ENCODE measurements at places on chromosomes 12 and 14. TPM values are rescaled to one million over a fixed set of nuclear protein-coding genes. Genes with fewer than 3 reads are reported as not detected.

DNA sequence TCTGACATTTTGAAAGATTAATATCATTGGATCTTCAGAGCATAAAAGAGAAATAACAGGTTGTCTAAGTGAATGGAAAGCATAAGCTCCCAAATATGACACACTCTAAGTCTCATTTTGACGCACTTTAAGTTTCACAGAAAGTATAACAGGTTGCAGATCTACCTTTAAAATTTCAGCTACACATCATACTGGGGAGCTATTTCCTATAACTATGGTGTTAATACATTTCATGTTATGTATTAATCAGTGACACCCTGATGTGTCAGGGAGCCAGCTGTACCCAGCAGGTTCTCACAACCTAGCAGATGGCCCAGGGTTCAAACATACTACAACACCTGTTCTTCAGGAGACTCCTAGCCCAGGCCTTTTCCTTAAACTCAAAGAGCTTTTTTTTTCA is 31.1 kb upstream of the TMX1 start:
- no peak overlapping the region for H3K4me3 ChIP-seq
- H3K4me1 ChIP-seq, result no peaks in the 10 kb centered on the region
- no peaks in the 10 kb centered on the region for H3K27me3 ChIP-seq

RHEBL1 gene
- 10.2 TPM for total RNA-seq

DNA sequence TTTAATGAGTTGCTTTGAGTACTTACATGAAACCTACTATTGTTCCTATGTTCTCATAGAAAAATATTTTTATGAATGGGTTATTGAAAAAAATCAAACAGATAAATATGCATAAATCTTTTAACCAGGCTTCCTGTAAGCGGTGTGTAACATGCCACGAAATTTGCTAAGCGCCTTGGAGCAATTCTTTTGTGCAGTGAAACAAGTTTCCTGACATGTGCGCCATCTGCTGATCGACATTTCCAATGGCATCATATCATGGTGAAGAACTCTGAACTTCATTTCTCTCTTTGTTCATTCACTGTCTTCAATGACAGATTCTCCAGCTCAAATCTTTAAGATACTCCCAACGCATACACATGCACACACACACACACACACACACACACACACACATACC is 145.6 kb upstream of the NAV3 start:
- no peaks in the 10 kb centered on the region for H3K27me3 ChIP-seq
- no peaks in the 10 kb centered on the region for H3K36me3 ChIP-seq
- H3K4me3 ChIP-seq, result no peak overlapping the region
- H3K4me1 ChIP-seq, result no peaks in the 10 kb centered on the region
- no peak for DNase-seq

ZDHHC22 gene
- total RNA-seq, result not detected

SGPP1 gene
- total RNA-seq, result 13.9 TPM

PLEKHD1 gene
- not detected for total RNA-seq

LHX5 gene
- total RNA-seq, result not detected

- H3K27ac ChIP-seq, result no peak overlapping the region
- no peak overlapping the region for H3K4me3 ChIP-seq
- H3K4me1 ChIP-seq, result no peaks in the 10 kb centered on the region
- DNase-seq, result no peak
- H3K27me3 ChIP-seq, result no peaks in the 10 kb centered on the region
Observed at GRCh38 chr12:81212996-81213696, 135.3 kb downstream of the ACSS3 start.

DNA sequence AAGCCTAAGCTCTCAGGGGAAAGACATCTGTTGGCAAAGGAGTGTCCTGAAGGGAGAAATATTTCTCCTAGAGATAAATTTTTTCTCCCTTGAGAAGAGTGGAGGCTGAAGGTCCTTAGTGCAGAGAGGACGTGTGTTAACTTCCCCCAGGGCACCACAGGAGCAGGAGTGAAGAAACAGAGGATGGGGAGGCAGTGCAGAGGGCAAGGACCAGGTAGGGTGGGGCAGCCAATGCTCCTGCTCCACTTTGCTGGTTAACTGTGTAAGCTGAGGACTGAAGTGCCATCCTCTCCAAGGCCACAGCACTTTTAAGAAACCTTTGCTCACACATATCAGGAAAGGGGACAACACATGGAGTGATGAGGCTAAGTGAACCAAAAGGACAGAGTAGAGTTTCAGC is 4.0 kb downstream of the L3HYPDH start:
- no peak overlapping the region for H3K4me3 ChIP-seq
- no peaks in the 10 kb centered on the region for H3K36me3 ChIP-seq
- H3K27me3 ChIP-seq, result no peaks in the 10 kb centered on the region
- DNase-seq, result no peak
- H3K27ac ChIP-seq, result no peak overlapping the region
- H3K4me1 ChIP-seq, result peaks cover 36% of the 10 kb centered on the region

INSM2 gene
- total RNA-seq, result 0.07 TPM

BCL11B gene
- total RNA-seq, result 42.0 TPM

- peaks cover 49% of the 10 kb centered on the region for H3K4me1 ChIP-seq
- H3K36me3 ChIP-seq, result no peaks in the 10 kb centered on the region
- H3K27me3 ChIP-seq, result no peaks in the 10 kb centered on the region
- no peak overlapping the region for H3K4me3 ChIP-seq
Observed at GRCh38 chr12:68119250-68119649, 40.3 kb downstream of the IFNG start.

DNA sequence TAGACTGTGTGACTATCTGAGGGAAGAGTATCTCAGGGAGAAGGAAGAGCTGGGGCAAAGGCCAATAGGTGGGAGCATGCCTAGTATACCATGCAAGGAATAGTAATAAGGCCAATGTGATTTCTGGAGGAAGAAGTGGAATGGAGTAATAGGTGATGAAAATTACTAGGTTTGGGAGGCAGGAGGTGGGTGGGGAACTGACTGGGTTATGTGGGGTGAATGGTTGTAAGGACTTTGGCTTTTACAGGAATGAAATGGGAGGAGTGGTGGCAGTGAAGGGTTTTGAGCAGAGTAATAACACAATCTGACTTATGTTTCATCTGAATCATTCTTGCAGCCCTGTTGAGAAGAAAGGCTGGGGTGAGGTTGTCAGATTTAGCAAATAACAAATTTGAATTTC is 30.9 kb downstream of the NUBPL start:
- H3K27me3 ChIP-seq, result no peaks in the 10 kb centered on the region
- no peaks in the 10 kb centered on the region for H3K4me1 ChIP-seq
- no peak for DNase-seq
- H3K4me3 ChIP-seq, result no peak overlapping the region
- no peak overlapping the region for H3K27ac ChIP-seq

- no peaks in the 10 kb centered on the region for H3K36me3 ChIP-seq
- H3K4me3 ChIP-seq, result no peak overlapping the region
- DNase-seq, result no peak
- no peaks in the 10 kb centered on the region for H3K4me1 ChIP-seq
- no peak overlapping the region for H3K27ac ChIP-seq
Observed at GRCh38 chr12:102954134-102954533, 3.3 kb upstream of the ASCL1 start.

Measured in CD8-positive, alpha-beta memory T cell (primary cell).